Fibroblast of the conjunctiva (primary cell): ENCODE measurements at places on chromosomes 13 and 19.
A peak's percentile ranks its signal among the peaks of the same experiment; 100 is the strongest.

DNA sequence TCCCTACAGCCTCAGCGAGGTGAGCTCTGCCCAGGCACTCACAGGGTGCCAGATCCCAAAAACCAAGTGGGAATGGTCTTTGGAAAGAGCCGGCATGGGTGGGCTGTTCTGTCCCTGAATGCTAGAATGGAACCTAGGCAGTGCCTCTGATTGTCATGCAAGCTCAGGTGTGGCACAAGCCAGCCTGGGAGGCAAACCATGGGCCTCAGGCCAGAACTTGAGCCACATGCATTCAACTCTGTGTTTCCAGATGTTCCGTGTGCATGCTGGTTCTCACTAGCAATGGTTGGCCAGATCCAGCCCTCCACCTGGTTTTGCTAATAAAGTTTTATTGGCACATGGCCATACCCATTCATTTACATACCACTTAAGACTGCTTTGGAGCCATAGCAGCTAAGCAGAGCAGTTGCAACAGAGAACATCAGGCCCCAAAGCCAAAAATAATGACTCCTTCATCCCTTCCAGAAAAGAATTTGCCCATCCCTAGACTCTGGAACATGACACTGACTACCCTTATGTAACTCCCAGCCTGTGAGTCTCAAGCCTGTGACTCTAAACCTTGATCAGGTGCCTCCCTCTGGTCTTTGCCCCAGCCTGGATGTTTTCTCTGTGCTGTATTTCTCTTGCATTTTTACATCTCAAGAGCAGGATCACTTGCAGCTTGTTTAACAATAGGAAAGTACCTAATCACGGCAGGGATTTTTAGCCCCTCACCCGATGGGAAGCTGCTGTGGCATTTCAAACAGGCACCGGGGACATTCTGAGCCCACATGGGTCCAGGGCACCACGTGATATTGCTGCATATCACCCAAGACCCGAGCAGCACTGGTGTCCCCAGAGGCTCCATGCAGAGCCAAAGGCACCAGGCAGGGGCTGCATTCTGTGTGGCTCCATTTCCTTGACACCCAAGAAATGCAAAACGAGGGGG is 55.4 kb upstream of the USE1 start:
- no peak for DNase-seq

GRCh38 chr13:113238536-113238935 is 29.1 kb downstream of the CUL4A start:
- DNase-seq = no peak

DNA sequence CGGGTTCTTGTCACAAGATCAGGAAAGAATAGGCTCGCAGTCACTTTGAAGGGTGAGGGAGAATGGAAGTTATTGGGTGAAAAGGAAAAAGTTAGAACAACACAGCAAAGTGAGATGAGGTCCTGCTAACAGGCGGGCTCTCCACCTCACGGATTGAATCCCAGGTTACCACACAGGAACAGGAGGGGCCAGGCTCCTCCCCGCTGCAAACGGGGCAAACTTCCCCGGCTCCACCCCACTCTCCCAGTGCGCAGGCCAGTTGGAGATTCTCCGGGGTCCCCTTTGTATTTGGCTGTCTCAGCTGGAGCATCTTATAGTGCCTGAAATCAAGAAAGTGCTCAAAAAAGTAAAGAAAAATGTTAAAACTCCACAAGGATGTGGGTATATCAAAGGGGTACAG is 78.3 kb upstream of the IPO5 start:
- DNase-seq = no peak

- DNase-seq = peak; percentile 88
These were observed at the start of gene GGN for GRCh38 chr19:38387550-38388348. GGN (minus strand) TSS chr19:38388034; CDS start chr19:38387261, 773 bp downstream.

- no peak for DNase-seq
These were observed 18.9 kb upstream of the ONECUT3 start for GRCh38 chr19:1734321-1734966.

DNA sequence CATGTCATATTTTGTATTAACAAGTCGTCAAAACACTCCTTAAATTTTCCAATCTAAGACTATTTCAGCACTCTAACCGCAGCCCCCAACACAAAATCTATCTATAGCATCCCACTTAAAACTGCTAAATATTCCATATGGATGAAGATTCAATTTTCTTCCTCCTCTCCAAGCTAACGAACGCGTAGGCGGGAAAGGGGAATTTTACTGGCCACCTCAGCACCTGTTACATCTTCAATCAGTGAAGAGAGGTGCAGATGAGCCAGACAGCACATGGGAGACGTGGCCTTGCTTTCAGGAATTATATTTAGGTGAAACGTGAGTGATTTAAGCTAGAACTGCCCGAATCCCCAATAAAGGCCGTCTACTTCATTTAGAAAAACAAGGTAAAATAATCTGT is 1.1 kb downstream of the RBM26 start:
- DNase-seq = no peak

- no peak for DNase-seq
These were observed 6.7 kb downstream of the COL4A1 start for GRCh38 chr13:110300090-110300815.

DNA sequence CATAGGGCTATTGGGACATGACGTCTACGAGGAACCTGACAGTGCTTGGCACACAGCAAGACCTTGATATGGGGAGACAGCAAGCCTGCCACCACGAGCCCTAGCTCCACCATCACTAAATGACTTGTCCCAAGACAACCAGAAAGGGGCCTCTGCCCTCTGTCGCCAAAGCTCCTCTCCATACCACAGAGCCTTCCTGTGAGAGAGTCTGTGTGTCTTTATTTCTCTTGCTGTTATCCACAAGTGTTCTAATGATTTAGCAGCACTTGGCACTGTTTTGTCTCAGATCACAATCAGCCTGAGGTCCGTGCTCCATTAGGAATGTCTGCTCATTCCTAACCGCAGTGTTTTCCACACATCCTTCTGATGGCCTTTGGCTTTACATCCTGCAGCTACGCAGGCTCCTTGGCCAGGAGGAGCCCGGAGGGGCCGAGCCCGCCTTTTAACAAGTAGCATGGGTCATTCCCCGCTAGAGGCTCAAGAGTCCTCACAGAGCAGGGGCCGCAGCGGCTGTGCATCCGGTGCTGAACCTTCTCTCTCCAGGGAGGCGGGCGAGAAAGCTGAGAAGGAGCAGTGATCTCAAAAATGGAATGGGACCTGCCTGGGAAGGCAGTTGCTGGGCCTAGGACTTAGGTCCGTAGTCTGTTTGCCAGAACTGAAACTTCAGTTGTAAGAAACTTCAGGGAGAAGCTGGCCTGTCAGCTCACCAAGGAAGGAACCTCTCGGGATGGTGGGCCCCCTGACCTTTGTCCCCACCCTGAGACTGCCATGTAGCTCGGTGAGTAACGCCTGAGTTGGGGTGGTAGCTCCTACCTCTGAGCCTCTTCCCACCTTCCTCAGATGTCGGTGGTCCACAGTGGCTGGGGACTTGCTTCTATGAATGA is 61.1 kb upstream of the HMGB1 start:
- no peak for DNase-seq
